Naive thymus-derived CD8-positive, alpha-beta T cell (primary cell): ENCODE measurements at places on chromosomes 2 and 18. TPM values are rescaled to one million over a fixed set of nuclear protein-coding genes. Genes with fewer than 3 reads are reported as not detected.

- DNase-seq, result no peak
These were observed 15.1 kb downstream of the ST3GAL5 start for GRCh38 chr2:85873679-85874078.

- no peak for DNase-seq
These were observed at the start of gene CHRNG for GRCh38 chr2:232539298-232540231. Gene CHRNG, plus strand, starts transcription at chr2:232539692. Its CDS starts 56 bp downstream, at chr2:232539748.

DNA sequence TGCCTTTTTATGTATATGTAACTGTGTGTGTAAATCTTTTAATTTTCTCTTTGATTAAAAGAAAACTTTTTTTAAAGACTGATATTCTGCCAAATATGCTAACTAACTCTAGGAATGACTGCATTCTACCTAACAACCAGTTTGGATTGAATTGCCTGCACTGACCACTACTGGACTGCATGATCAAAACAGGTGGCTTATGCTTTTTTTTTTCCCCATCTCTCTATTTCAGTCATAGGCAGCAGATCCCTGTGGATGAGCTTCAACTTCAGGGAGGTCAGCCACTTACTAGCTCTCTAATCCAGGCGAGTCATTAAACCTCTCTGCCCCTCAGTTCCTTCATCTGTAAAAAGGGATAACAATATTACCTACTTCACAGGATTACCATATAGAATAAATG, 138.6 kb upstream of the SERTAD2 start:
- DNase-seq, result no peak

GRCh38 chr18:70457223-70457622, 168.4 kb downstream of the SOCS6 start:
- no peak for DNase-seq

GRCh38 chr2:86069783-86070339, 35.8 kb downstream of the POLR1A start:
- DNase-seq, result no peak

DNA sequence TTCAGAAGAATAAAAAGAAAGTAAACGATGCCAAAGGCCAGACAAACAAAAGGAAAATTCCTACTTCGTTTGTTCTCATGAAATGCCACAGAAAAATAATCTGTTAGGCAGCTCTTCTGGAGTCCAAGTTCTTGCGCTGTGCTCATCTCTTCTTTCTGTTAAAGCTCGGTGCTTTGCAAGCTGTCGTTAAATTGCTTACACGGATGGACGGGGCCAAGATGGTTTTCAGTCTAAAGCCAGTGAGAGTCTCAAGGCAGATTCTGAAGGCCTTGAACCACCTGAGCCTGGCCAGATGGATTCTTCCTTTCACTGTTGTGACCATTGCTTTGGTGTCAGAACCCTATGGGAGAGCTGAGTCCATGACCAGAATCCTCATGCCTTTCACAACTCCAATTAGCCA, 97.6 kb upstream of the RMDN2 start:
- DNase-seq, result no peak

- DNase-seq, result no peak
These were observed 37.5 kb upstream of the ZNF385B start for GRCh38 chr2:179898873-179899272.

DNA sequence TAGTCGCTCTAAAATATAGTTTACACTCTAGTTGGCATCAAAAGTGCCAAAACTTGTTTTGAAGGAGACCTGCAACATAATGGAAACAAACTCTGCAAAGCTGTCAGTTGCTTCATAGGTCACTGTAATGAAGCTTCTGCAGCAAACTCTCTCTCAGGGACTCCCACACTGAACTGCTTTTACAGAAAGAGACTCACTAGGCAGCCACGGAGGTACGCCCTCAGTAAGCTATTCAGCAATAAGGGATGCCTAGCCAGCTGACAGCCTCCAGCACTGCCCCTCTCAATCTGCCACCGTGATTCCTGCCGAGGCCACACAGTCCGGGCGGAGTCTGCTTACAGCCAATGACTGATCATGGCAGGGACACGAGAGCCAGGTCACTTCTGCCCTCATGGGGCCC, 51.1 kb downstream of the COLEC12 start:
- no peak for DNase-seq

- no peak for DNase-seq
These were observed 36.3 kb upstream of the EN1 start for GRCh38 chr2:118883792-118884191.

GRCh38 chr2:96727431-96727830, 12.4 kb downstream of the LMAN2L start:
- no peak for DNase-seq

DNA sequence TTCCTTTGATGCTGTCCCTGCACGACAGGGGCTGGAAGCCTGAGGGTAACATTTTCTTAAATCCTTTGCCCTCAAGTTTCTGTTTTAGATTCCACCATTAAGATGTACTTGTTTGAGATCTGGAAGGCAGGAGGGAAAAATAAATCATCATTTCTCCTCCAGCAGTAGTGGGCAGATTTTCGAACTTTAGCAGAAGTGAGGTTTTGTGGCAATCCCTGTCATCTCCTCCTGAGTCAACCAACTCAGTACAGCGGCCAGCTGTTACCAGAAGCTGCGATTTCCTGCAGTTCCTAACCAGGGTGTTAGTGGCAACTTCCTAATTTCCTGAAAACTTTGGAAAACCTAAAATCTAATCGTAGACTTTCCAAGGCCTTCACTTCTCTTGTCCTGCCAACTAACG, 517.2 kb upstream of the ACVR2A start:
- no peak for DNase-seq

GRCh38 chr2:143623909-143624260, 494.7 kb downstream of the ARHGAP15 start:
- no peak for DNase-seq

- no peak for DNase-seq
These were observed 42.6 kb upstream of the MTCL1 start for GRCh38 chr18:8662560-8663255.

DNA sequence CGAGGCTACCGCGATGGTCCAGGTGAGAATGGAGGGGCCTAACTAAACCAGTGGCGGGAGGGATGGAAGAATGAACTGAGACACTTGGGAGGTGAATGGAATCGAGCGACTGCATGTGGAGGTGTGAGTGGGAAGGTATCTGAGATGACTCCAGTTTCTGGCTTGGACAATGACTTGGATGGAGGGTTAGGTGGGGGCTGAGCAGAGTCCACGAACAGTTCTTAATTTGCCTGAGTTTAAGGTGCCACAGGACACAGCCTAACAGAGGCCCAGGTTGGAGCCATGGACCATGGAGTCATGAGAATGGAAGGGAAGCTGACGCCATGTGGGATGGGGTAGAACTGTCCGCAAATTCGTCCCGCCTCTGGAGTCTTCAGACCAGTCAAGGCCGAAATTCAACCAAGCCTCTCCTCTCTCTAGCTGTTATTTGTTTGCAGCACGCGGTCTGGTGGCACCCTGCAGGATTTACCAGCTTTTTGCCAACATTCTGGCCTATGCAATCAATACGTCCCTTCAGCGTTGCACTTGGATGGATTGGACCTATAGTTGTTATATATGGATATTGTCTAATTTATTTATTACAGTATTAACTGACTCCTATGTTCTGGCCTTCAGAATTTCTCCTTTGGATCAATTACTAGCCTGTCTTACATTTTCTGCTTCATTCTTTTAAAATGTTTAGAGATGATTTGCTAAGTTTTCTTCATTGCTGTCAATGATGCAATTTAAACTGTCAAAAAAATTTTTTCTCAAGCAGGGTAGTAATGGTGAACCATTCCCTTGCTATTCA, 940 bp upstream of the BOLA3 start:
- DNase-seq, result no peak

GRCh38 chr2:199019898-199020507, 437.7 kb downstream of the SATB2 start:
- no peak for DNase-seq

DNA sequence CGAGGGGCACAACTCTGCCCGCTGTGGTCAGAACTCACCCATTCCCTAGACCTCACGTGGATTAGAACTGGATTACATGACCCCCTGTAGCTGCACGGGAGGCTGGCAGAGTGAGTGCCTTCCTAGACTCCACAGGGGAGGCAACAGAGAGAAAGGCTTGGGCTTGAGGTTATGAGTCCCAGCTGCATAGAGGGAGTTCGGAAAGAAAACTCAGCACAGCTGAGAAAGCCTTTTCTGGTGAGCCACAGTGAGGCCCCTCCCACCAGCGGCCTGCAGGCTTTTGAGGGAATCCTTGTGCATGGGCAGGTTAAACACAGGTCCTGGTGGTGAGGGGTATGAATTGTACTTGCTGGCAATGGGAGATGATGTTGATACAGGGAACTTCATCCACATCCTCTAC, 217.3 kb downstream of the FHOD3 start:
- no peak for DNase-seq

GRCh38 chr2:105842555-105842954, 97.8 kb downstream of the NCK2 start:
- DNase-seq, result no peak

GRCh38 chr2:24920098-24920808, at the start of gene ADCY3:
Gene ADCY3, minus strand, starts transcription at chr2:24920237. Its CDS starts 1,250 bp downstream, at chr2:24918987.
- peak; percentile 76 for DNase-seq

- DNase-seq, result no peak
These were observed 98.7 kb downstream of the SLC8A1 start for GRCh38 chr2:40353231-40353630.

- DNase-seq, result no peak
These were observed 816 bp downstream of the GALNT14 start for GRCh38 chr2:31137211-31138036.

DNA sequence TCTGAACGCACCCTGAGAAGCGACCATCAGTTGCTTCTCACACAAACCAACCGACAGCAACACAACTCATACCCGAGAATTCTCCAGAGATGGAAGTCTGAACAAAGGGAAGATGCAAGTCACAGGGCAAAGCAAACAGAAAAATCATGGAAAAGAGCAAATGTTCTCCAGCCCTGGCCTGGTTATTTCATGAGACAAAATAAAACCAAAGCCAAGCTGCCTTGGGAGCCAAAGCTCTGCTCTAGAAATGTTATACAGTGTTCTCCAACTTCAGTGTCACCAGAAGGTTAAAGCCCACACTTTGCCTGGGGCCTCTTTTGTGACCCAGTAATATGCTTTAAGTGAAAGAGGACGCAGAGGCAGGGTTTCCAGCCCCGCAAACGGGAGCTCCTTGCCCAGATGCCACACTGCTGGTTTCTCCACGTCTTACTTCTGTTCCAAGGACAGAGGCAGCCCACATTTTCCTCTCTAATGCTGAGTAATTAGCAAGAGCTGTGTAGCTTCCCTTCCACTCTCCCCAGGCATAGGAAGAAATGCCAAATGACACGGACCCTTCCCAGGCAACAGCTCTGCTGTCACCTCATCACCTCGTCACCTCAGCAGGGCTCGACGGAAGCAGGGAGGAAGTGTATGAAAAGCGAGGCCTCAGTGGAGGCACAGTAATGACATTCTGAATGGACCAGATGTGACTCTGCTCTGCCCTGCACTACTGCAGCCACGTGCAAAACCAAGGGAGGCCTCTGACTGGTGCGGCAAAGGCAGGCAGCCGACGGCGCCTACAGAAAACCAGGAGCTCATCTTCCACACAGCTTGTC, 64.7 kb downstream of the FBXO15 start:
- DNase-seq, result no peak

DNA sequence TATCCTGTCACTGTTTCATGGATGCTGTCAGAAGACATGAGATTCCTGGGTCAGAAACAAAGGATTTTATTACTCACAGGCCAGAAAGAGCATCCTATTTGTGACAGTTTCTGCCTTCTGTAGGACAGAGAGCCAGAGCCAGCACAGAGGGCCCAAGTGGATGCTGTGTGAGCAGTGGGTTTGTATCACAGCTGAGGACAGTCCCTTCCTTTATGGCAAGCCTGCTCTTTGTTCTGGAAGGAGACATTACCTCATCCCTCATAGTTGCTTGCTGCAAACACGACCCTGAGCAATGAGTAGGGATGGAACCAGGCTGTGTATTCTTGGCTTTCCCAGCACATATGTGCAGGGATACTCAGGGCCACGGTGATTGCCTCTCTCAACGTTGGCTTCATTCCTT, 41.6 kb downstream of the ARHGEF4 start:
- no peak for DNase-seq

GRCh38 chr18:26717123-26717719, 148.3 kb downstream of the AQP4 start:
- no peak for DNase-seq

- DNase-seq, result no peak
These were observed 58.3 kb upstream of the MAPRE3 start for GRCh38 chr2:26911911-26912861.

Gene C1QL2
- not detected for total RNA-seq

Gene WNT10A
- 1.7 TPM for total RNA-seq

Gene SLC14A1
- 4.1 TPM for total RNA-seq

Gene SERPINE2
- 3.6 TPM for total RNA-seq

Gene COPS8
- total RNA-seq, result 30.7 TPM

Gene DSG2
- total RNA-seq, result 0.30 TPM

Gene NTSR2
- total RNA-seq, result not detected

Gene CAPN14
- total RNA-seq, result 0.65 TPM

Gene ACAA2
- 27.5 TPM for total RNA-seq

Gene ABCG8
- total RNA-seq, result not detected

Gene ALLC
- not detected for total RNA-seq

Gene FAP
- not detected for total RNA-seq

Gene STPG4
- total RNA-seq, result 0.47 TPM
